ENCODE measurements at places on chromosomes 6 and 20.

DNA sequence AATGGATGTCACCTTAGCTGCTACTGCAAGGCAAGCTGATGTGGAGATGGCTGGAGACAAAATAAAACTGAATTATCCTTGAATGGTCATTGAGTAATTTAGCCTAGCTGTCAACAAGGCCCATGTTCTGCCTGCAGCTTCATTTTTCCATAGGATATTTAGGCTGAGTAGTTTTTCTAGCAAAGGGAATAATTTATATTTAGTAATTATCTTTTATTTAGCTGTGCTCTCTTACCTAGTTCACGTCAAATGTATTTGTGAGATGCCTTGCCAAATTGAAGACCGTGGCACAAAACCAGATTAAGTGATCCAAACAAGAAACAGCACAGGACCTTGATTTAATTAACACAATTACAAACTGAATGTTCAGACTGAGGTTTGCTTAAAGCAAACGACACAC, 77.4 kb upstream of the CEP162 start:
- DNase-seq, result no peak

GRCh38 chr6:98634569-98634968, 199.8 kb upstream of the POU3F2 start:
- DNase-seq, result no peak

GRCh38 chr20:13525225-13525940, 113.3 kb downstream of the TASP1 start:
- no peak for DNase-seq

GRCh38 chr6:150652848-150653613, 53.3 kb downstream of the PLEKHG1 start:
- no peak for DNase-seq

DNA sequence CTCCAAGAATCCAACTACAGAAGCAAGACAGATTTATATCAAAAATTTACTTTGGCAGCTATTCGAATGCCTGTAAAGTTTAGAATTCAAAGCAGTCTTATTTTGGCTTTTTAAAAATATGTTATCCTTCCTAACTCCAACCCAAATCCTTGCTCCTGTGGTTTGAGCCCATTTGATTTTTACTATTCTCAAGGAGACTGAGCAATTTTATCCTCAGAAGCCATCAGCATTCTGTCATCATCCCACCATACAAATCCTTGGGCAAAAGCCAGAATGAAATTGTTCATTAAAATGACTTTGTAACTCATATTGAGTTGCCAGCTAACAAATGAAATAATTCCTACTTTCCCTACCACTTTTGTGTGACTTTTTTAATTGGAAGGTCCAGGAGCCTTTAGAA, 392.8 kb downstream of the ADGRB3 start:
- DNase-seq, result no peak

- DNase-seq, result no peak
Observed at GRCh38 chr20:57559658-57560553, 1.0 kb upstream of the PCK1 start.

- DNase-seq, result no peak
Observed at GRCh38 chr6:149079456-149079855, 238.1 kb upstream of the TAB2 start.

GRCh38 chr6:13369591-13369990, 41.3 kb upstream of the TBC1D7 start:
- DNase-seq, result no peak

DNA sequence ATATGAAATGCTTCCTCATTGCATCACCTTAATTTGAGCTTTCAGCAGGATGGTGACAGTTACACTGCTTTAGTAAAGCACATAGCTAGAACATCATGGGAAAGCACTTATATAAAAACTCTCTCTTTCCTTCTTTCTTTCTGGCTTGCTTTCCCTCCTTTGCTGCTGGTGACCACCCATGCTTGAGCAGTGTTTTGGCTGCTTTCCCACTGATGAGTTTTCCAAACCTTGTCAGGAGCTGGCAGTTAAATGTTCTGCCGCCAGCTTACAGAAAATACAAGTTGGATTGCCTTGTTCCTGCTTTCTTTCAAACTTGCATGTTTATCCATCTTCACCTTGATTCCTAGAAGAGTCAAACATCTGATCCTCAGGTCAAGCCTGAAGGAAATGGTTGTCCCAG, 323.9 kb downstream of the FOXA2 start:
- no peak for DNase-seq

- no peak for DNase-seq
Observed at GRCh38 chr20:2888224-2888955, 15.1 kb downstream of the PTPRA start.

GRCh38 chr20:20386192-20386591, 18.3 kb downstream of the INSM1 start:
- no peak for DNase-seq

DNA sequence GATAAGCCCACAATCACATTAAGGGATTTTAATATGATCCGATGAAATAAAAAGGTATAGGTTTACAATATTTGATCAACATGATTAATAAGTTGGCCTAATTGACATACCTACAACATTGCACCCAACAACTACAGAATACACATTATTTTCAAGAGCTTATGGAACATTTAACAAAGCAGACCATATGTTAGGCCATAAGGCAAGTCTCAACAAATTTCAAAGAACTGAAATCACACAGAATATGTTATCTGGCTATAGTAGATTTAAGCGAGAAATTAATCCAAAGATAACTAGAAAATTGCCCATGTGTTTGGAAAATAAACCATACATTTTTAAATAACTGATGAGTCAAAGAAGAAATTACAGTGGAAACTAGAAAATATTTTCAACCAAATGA, 126.0 kb upstream of the KCNG1 start:
- no peak for DNase-seq

DNA sequence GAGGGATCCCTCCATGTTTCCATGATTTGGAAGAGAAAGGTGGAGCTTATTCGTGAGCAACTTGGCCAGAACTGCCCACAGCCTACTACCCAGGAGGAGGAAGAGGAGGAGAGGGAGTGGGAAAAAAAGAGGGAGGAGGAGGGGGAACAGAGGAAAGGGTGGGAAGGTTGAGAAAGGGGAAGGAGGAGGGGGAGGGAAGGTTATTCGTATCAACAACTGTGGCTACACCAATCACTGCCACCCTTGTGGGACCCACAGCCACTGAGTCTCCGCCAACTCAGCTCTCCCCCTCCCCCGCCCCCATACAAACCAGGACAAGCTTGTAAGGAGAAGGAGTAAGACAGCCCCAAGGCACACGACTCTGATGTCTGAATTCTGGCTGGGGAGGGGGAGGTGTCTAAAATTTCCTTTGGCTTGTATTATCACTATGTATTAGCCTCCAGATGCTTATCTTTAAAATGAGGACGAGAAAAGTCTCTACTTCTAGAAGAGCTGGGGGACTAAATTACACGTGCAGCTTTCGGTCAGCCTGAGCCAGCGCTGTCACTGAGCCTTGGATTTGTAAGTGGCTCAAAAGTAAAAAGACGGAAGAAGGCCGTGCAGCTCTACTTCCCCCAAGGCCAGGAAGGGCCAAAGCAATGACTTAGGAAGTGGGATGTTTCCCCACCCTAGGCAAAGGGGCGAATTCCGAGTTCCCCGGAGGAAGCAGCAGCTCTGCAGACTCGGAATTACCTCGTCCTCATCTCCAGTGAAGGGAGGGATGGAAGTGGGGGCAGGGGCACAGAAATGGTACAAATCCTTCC, 1.0 kb downstream of the FKBP1A start:
- no peak for DNase-seq

GRCh38 chr6:20135677-20136268, 76.5 kb downstream of the MBOAT1 start:
- no peak for DNase-seq

- DNase-seq, result no peak
Observed at GRCh38 chr6:37783856-37784584, 35.5 kb upstream of the ZFAND3 start.

GRCh38 chr6:2020909-2021308, 224.5 kb downstream of the GMDS start:
- no peak for DNase-seq

GRCh38 chr20:53028337-53029007, 56.3 kb downstream of the TSHZ2 start:
- peak; percentile 24 for DNase-seq

GRCh38 chr6:28353356-28353755, 3.6 kb downstream of the ZKSCAN3 start:
- DNase-seq, result no peak

- no peak for DNase-seq
Observed at GRCh38 chr6:142958343-142958742, 13.4 kb upstream of the HIVEP2 start.

DNA sequence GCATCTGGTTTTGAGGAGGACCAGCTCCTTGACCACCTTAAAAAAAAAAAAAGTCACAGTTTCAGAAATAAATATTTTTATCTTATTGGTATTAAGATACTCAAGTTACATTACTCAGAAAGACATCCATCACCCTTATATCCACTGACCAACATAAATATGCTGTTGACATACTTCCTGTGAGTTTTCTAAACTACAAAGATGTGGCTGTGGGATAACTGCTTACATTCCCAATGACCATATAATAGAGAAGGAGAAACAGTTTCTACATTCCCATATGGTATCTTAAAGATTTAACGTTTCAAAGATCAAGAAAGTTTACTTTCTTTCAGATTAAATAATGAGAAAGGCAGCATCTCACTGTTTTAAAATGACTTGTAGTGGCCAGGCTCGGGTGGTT, 46.3 kb downstream of the TP53INP2 start:
- DNase-seq, result no peak

DNA sequence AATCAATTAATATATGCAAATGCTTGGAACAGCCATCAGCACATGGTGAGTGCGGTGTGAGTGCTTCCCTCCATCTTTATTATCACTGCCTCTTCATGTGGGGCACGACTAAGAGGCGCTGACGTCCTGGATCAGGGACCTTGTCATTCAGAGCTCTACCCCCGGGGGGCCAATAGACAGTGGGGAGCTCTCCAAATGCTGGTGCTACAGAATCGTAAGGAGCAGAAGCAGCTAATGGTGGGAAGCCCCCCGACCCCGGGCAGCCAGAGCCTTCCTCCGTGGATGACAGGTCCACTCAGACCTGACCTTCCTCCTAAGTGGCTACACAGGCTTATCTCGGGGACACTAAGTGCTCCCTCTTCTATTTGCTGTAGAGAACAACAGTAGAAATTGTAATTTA, 257.5 kb upstream of the PMEPA1 start:
- no peak for DNase-seq

Measured in stimulated activated CD4-positive, alpha-beta T cell treated with anti-CD3 and anti-CD28 coated beads, Interleukin-4, amount 100 ng/mL, for 48 hours (primary cell).